ENCODE measurements at places on chromosomes 1 and 21.
A peak's percentile ranks its signal among the peaks of the same experiment; 100 is the strongest.

GRCh38 chr1:231678011-231678432 is 51.4 kb downstream of the DISC1 start:
- no peak for DNase-seq

DNA sequence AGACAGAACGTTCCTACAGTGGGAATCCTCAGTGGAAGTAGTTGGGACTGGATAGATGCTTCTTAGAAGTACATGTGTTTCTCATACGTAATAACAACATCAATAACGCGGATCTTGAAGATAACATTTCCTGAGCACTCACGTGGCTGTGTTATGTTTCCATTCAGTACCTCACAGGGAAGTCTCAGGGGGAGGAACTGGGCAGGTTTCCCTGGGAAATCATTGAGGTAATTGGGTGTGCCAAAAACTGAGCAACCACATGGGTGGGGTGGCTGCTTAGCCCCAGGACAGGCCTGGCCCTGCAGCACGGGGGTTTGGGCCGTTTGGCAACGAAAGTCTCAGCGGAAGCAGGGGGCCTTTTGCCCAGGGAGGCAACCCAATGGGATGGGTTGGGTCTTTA is 133.8 kb downstream of the ZSCAN20 start:
- no peak for DNase-seq

DNA sequence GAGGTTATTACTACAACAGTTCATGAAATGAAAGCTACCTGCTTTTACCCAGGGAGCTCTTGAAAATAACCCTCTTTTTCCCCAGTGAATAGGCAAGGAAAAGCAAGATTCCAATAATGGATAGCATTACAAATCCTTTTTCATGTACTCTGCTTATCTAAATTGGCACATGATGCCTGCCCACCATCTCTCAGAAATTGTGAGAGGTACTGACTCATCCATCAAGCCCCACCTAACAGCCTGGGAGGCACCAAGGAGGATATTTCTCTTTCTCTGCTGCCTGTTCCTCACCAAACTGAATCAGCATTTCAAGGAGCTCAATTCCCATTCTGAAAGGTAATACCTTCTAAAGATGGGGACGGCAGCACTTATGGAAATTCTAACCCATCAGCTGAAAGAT is 34.4 kb downstream of the PALMD start:
- no peak for DNase-seq

DNA sequence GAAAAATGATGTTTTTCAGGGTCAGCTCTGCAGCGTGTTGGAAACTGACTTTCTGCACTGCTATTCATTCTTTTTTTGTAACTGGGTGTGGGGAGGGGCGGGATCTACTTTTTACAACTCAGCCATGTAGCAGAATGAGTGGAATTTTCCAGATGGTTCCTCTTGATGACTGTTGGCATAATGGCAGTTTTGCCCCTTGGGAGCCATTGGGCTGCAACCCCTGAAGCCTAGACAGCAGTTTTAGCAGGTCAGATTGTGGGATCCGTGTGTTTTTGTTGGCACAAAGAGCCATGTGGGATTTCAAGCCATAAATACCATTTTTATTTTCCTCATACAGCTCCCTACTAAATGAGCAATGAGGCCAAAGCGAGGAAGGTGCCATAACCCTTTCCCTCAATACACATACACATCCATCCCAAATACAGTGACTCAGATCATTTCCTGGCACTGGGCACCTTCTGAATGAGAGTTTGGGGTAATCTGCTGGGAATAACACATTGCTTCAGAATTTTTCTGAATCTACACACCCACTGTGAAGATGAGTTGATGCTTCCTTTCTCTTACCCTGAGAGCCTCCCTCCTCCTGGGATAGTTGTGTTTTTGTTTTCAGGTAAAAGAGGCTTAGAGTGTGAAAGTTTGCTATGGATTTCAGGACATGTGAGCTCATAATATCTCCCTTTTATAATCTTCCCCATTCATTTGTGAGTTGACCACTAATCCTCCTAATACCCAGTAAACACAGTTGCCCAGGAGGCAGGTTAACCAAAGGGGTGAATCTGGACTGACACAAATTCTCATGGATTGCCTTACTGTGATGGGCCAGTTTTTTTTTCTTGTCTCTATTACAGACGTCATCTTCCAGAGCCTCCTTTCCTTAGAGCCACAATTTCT is 13.1 kb downstream of the S100A10 start:
- DNase-seq: no peak

DNA sequence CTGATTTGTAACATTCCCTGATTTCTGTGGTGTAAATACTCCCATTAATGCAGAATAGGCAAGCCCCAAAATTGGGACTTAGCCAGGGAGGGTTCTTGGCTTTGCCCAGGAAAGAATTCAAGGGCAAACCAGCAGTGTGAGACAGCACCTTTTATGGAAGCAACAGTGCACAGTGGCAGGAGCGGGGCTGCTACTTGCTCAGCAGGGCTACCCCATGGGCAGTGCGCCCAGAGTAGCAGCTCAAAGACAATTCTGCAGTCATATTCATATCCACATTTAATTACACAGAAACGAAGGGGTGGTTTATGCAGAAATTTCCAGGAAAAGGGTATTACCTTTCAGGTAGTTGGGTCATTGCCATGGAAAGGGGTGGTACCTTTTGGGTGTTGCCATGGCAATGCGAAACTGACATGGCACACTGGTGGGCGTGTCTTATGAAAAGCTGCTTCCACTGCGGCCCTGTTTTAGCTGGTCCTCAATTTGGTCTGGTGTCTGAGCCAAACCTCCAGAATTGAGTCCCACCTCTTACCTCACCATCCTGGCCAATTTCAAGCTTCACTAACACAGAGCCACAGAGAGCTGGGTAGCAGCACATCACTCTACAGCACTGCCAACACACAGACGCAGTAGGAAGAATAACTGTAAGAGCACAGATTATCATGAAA is 35.9 kb downstream of the FHAD1 start:
- no peak for DNase-seq

DNA sequence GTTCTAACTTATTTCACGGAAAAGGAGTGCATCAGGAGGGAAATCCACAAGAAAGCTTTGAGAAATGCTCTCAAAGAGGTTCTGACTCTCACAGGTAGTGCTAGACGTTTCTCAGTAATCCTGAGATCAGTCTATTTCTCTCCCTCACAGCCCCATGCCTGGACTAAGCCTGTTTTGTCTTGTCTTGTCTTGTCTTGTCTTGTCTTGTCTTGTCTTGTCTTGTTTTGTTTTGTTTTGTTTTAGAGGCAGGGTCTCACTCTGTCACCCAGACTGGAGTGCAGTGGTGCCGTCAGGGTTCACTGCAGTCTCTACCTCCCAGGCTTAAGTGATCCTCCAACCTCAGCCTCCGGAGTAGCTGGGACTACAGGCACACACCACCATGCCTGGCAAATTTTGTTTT is 133.3 kb upstream of the SGIP1 start:
- DNase-seq: no peak

DNA sequence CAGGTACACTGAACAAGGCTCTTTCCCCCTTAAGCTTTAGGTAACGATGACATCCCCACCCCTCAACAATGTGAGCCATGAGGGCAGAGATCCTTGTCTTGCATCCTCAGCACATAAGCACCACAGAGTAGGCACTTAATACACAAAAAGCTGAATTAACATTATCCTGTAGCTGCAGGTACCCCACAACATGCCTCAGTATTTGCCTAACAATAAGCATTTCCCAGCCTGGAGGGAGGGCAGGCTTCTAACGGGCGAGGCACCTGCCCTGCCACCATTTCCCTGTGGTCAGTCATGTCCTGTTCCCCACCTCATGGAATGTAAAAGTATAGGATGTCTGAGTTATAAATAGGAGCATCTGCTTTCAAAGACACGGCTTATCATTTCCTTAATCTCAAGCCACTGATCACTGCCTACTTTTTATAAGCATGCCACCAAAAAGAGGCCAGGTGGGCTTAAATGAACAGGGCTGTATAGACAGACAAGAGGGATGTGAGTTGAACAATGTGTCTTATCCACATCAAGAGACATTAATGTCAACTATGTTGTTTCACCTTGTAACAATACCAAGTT is 3.4 kb downstream of the CAPZB start:
- no peak for DNase-seq

GRCh38 chr1:10755970-10756521 is 40.4 kb downstream of the CASZ1 start:
- no peak for DNase-seq

DNA sequence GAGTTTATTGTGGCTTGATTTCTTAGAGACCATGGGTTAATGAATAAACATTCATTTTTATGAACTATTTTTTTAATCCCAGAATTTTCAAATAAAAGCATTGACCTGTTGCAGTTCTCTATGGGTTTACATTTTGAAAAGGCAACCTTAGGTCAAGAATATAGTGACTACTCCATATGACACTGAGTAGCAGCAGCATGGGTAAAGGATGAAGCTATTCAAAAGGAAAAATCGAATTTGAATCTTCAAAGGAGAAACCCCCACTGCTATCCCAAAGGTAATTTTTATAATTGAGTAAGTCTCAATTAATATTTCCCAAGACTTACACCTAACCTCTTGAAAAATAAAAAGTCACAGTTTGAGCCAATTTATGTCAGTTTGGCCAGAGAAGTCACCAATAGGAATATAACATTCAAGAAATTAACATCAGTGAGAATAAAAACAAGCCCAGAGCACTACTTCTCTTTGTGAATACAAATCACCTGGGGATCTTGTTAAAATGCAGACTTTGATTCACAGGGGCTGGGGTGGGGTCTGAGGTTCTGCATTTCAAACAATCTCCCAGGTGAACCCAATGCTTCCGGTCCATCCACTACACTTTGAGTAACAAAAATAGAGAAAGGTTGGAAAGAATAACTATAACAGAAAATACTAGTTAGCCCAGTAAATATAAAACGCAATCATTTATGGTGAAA is 39.8 kb downstream of the USP1 start:
- no peak for DNase-seq

- DNase-seq: no peak
Observed at GRCh38 chr21:44727757-44728156, 16.4 kb upstream of the TSPEAR start.

GRCh38 chr1:53732912-53733317 is 6.0 kb downstream of the GLIS1 start:
- DNase-seq: no peak

- no peak for DNase-seq
Observed at GRCh38 chr1:187280031-187280430, 451.3 kb downstream of the PLA2G4A start.

DNA sequence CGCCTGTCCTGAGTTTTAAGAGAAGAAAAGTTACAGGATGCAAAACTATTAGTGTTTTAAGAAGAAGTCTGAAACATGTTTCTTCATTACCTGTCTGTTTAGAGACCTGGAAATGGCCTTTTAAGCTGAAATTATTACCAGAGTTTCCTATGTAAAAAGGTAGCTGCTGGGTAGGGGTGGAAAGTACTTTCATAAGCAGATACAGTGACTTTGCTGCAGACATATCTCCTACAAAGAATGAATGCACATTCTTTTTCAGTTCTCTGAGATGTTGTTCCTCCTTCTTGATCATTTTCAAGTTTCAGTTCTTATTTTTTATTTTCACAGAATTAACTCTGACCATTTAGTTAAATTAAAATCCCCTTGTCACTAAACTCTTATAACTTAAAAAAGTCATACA is 1329.6 kb downstream of the KCNT2 start:
- DNase-seq: no peak

- DNase-seq: no peak
Observed at GRCh38 chr1:98051065-98051675, 130.3 kb upstream of the DPYD start.

DNA sequence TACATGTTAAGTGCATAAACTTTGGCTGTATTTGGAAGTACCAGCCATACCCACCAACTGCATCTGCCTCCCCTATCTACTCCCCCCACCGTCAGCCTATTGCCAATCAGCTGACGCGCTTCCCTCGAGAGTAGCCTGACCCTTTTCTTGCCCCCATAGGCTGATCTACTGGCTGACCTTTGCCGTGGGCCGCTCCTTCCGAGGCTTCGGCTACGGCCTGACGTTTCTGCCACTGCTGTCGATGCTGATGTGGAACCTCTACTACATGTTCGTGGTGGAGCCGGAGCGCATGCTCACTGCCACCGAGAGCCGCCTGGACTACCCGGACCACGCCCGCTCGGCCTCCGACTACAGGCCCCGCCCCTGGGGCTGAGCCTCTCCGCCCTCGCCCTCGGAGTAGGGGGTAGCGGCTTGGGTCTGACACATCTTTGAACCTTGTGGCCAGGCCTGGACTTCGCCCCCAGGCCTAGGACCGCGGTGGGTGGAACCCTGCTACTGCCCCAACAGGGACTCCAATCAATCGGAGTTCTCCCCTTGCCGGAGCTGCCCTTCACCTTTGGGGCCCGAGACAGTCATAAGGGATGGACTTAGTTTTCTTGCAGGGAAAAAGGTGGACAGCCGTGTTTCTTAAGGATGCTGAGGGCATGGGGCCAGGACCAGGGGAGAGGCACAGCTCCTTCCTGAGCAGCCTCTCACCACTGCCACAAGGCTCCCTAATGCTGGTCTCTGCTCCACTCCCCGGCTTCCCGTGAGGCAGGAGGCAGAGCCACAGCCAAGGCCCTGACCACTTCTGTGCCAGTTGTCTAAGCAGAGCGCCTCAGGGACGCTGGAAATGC is 4.0 kb downstream of the GLMP start:
- DNase-seq: peak; percentile 61

DNA sequence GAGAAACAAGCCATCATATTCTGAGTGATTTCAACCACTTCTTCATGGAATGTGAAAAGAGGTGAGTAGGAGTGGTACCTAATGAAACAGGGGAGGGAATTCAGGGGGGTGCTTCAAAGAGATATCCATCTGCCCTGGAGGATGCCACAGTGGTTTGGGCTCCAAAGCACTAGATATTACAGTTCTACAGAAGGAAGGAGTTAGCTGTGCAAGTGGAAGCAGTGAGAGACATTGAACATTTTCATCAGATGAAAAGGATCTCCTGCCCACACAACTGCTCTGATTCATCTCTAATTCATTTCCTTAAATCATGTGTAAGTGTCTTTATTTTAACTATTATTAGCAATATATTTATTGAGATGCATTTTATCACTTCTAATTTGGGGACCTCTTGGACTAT is 2.8 kb upstream of the RGS5 start:
- DNase-seq: no peak

- no peak for DNase-seq
Observed at GRCh38 chr1:156914440-156914856, 6.0 kb upstream of the LRRC71 start.

- DNase-seq: no peak
Observed at GRCh38 chr21:34713621-34714020, 44.8 kb downstream of the CLIC6 start.

GRCh38 chr1:209485167-209485566 is 98.3 kb upstream of the CAMK1G start:
- DNase-seq: no peak

- no peak for DNase-seq
Observed at GRCh38 chr21:42227909-42228708, 9.2 kb downstream of the ABCG1 start.

DNA sequence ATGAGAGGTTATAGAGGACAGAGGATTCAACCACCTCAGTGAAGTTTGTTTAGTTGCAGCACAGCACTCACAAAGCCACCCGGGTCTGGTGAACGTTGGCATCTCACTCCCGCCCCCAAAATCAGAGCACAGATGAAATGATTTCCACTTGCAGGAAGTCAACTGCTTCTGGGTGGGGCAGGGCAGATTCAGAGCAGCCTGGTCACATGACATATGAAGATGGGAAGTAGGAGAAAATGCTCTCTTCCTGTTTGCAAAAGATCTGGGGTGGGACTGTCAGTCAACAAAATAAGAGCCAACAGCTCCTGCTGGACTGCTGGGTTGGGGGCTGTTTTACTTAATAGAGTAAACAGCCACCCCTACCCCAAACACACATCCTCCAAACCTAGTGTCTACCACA is 43.2 kb downstream of the LRRC71 start:
- DNase-seq: no peak

All from cortex of kidney (tissue), 1 donor.